G401 (cell line): ENCODE measurements at places on chromosomes 11 and 22.

- DNase-seq = no peak
These were observed 16.2 kb downstream of the TESMIN start for GRCh38 chr11:68735125-68735524.

DNA sequence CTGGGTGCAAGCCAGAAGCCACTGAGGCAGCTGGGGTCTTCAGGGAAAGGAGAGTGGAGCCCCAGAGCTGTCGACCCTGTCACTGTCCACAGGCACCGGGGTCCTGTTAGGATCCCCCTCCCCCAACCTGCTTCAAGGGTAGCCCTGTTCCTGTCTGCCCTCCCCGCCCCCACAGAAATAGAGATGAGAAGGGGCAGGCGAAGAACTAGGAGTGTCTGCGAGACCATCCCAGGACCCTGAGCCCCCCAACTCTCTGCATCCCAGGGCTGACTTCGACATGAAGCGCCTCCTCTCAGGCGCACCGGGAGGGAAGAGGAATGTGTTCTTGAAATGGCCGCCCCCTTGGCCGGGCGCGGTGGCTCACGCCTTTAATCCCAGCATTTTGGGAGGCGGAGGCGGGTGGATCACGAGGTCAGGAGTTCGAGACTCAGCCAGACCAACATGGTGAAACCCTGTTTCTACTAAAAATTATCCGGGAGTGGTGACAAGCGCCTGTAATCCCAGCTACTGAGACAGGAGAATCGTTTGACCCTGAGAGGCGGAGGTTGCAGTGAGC lies 607 bp upstream of the ZNF70 start:
- DNase-seq = peak; percentile 51

- DNase-seq = no peak
These were observed 84.4 kb upstream of the MYOD1 start for GRCh38 chr11:17634776-17635550.

DNA sequence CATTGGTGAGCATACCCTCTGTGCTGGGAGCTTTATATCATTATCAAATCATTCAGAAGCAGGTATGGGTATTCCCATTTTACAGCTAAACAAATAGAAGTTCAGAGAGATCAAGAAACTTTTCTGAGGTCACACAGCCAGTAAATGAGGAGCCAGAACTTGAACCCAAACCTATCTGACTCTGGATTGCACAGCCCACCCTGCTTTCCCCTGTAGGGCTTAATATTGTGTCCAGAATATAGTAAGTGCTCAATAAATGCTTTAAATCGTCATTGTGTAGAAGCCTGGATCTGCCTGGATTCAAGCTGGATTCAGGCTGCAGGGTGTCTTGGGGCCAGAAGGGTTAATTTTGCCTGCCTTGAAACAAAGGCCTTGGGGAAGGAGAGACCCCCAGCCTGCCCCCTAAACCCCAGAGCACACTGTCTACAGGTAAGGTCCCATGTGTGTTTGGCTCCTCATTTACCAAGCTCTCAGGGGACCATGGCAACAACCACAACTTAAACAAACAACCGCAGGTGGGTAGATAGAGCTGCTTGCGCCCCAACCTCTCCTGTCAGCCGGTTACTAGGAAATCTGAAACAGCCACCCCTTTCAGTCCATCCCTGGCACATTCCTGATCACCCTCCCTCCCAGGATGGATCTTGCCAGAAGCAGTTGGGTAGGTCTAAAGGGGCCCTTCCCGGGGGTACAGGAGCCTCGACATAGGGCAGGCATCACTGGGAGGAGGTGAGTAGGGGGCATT lies 3.0 kb upstream of the SEC14L3 start:
- DNase-seq = no peak

- peak; percentile 73 for DNase-seq
These were observed 10.2 kb upstream of the P4HA3 start for GRCh38 chr11:74321487-74322188.

DNA sequence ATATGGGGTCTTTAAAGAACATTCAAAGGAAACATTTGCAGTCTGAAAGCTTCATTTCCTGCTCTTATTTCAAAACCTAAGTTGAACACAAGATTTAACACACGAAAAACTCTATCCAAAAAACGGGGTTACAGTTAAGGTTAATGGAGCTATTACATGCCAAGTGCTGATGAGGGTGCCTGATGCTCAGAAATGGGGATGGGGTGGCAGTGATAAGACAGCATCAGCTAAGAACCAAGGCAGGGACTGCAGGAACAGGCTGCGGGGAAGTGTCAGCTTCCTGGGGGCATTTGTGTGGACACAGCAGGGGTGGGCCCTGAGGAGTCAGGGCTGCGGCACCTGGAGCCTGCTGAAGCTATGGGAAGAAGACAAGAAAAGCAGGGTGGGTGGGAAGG lies 12.2 kb downstream of the DGCR2 start:
- DNase-seq = no peak

GRCh38 chr11:38900211-38900610 lies 2302.2 kb upstream of the RAG2 start:
- no peak for DNase-seq

GRCh38 chr11:12192794-12193514 lies 82.6 kb downstream of the MICAL2 start:
- no peak for DNase-seq

DNA sequence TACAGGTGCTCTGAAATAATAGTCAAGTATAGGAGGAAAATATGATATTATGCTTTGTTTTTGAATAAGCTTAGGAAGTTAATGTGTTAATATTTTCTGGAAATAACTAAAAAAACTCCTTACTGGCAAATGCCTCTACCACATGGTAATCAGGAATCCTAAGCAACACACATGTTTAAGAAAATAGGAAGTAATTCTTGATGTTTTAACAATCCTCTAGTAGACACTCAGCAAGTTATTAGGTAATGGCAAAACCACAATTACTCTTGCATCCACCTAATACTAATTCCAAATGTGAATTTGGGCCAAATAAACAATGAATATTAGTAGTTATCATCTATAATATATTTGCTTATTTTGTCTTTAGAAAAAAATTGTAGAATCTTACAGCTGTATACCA lies 53.6 kb downstream of the SLC35F2 start:
- no peak for DNase-seq

- no peak for DNase-seq
These were observed 83.8 kb downstream of the TBC1D22A start for GRCh38 chr22:46846150-46846831.

GRCh38 chr11:86593833-86594232 lies 78.6 kb downstream of the ME3 start:
- DNase-seq = no peak

GRCh38 chr11:119376197-119376847 lies 5.2 kb downstream of the USP2 start:
- no peak for DNase-seq

DNA sequence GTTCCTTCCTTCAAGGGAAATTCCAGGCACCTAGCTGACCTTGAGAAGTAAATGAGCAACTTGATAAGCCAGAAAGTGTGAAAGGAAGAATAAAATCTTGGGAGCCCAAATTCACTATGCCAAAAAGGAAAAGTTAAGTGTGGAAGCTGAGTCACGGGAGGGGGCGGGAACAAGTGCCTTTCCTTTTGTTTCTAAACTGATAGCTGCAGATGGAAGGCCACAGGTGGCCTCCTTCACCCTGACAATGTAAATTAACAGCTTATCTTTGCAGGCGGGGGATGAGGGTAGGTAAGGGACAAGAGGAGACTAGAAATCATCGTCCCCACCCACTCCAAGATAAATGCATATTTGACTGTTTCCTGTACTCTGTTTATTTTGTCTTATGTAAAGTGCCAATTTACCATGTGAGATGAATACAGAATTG lies 36.4 kb upstream of the TREH start:
- DNase-seq = no peak

- peak; percentile 95 for DNase-seq
These were observed 50.9 kb upstream of the CDON start for GRCh38 chr11:126113515-126113957.

GRCh38 chr11:18071098-18071705 lies 25.1 kb upstream of the TPH1 start:
- DNase-seq = no peak

- DNase-seq = no peak
These were observed 453 bp downstream of the GAS2 start for GRCh38 chr11:22666688-22667439.

GRCh38 chr11:123484448-123484847 lies 54.4 kb downstream of the GRAMD1B start:
- no peak for DNase-seq

GRCh38 chr11:16382638-16383380 lies 26.5 kb upstream of the SOX6 start:
- DNase-seq = no peak

DNA sequence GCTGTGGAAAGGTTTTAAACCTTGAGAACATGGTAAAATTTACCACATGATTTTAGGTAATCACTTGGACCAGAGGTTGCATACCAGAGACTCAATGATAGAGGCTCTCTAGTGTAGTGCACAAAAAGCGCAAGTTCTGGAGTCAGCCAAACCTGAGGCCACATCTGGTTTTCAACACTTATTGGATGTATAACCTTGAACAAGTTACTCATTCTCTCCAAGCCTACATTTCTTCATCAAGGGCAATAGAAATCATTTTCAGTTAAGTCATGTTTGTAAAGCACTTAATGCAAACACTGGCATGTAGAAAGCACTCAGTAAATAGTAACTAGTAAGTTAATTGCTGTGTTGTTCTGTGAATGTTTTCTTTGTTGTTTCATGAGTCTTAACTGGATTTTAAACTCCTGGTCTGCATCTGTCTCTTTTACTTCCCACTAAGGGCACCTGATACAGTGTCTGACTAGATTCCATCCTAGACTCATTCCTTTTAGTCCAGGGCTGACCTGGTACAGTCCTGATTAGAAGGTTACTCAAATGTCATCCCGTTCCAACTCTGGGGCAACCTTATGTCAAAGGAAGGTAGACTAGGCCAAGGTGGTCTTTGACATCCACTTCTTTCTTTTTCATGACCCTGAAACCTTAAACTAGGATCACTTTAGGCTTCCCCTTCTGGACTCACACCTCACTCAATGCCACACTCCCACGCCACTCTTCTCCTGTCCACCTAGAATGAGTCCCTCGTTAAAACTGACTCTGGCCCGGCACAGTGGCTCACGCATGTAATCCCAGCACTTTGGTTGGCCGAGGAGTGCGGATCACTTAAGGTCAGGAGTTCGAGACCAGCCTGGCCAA lies 34.5 kb upstream of the EED start:
- DNase-seq = no peak

GRCh38 chr11:120386774-120387371 lies 50.7 kb downstream of the ARHGEF12 start:
- no peak for DNase-seq

DNA sequence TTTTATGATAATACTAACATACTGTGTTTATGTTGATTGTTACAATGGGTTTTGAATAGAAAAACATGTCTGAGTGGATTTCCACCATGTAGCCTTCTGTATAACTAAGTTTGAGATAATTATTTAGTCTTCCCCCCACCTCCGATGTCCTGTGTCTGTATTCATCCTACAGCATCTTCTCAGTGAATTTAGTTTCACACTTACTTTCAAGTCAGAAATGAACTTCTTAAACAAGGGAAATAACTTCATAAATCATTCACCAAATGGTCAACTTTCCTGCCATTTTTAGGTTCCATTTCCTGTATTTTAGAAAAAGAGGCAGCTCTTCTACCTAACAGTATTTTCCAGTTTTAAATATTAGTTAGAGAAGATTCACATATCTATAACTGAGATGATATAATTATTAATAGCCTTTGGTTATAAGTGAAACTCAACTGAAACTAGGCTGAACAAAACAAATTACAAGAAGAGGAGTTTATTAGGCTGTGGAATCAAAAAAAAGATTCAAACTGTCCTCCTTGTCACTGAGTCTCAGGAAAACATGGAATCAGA lies 3.5 kb downstream of the OR51B5 start:
- no peak for DNase-seq

GRCh38 chr22:24402460-24403192 lies 24.8 kb upstream of the ADORA2A start:
- DNase-seq = peak; percentile 73

GRCh38 chr11:2940921-2941821 lies 12.0 kb upstream of the PHLDA2 start:
- no peak for DNase-seq

DNA sequence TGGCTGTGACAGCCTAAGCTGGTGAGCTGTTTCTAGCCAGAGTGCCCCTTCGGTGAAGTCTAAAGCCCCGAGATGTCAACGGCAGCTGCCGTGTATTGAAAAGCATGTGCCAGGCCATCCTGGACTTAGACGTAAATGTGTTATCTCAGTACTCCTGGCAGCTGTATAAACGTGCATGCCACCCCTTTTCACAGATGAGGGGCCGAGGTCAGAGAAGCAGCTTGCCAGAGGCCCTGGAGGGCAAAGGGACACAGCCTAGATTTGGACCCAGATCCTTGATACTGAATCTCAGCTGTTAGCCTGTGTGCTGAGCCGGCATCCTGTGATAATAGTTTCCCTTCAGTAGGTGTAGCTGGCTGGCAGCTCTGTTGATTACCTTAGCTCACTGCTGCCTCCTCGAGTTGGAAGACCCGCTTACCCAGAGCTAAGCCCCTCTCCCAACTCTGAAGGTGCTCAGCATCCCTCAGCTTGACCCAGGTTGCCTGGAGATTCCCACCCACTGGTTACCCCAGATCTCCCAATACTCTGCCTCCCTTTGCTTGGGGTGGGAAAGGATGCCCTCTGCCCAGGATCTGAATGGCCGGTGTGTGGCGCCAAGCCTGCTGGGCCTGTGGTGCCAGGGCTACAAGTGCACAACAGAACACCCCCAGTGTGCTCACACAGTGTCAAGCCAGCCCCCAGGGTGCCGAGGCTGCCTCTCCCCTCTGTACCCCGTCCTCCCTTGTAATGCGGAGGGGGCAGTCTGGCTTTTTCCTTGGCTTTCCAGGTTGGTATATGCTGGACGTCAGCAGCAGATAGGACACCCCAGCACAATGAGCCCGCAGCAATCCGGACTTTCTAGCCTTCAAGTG lies 59.8 kb upstream of the WNT7B start:
- peak; percentile 58 for DNase-seq

GRCh38 chr11:88131764-88132470 lies 43.3 kb downstream of the RAB38 start:
- no peak for DNase-seq

GRCh38 chr22:36352803-36353507 lies 34.8 kb downstream of the MYH9 start:
- DNase-seq = no peak
